ENCODE measurements at places on chromosomes 3 and 15.

DNA sequence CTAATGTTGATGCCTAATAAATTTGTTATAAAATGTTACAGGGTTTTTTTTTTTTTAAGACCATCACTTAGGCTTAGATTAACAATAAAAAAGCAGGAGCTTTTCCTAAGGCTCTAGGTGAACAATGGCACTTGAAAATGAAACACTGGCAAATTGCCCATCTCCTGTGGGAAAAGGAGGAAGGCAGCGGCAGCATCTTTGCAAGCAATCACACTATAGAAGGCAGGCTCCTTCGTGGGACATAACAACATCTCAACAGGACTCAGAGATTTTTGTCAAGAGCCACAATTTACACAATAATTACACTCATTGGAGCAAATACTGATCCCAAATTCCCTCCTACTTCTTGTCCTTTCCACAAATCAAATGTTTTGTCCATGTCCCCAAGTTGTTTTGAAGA, 646.7 kb downstream of the ROBO2 start:
- no peak for DNase-seq

DNA sequence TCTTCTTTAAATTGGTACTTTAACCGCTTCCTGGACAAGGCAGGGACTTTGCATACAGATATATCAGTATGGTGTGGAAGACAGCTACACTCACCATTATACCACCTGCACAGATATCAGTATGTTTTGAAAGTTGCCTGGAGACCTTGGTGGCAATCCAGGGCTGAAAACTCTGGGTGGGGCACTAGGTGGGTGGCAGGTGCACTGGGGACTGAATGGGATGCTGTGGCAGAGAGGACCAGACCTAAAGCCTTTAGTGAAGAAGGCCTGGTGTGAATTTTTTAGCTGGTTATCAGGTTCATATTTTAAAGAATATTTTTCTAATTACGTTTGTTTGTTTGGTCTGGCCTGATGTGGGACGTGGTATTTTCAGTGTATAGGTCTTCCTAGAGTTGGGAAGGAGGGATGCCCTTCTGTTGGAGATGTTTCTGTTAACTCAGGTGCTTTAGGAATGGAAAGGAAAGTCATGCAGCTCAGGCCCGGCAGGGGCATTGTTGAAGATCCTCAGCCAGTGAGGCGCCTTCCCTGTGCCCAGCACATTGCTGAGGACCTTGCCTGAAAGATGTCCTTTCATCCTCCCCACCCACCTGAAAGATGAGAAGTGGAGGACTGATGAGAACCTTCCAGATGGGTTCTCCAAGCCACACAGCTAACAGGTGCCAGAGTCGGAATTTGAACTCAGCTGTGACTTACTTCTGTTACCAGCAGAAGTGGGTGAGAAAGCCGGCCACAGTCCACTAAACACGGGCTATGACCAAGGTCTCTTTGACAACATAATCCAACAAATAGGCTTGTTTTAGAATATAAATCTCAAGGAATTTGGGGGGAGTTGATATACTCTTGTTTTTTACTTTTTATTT, 77.3 kb downstream of the APBA2 start:
- DNase-seq, result no peak

GRCh38 chr15:74626336-74626735, 10.7 kb downstream of the CLK3 start:
- DNase-seq, result no peak

DNA sequence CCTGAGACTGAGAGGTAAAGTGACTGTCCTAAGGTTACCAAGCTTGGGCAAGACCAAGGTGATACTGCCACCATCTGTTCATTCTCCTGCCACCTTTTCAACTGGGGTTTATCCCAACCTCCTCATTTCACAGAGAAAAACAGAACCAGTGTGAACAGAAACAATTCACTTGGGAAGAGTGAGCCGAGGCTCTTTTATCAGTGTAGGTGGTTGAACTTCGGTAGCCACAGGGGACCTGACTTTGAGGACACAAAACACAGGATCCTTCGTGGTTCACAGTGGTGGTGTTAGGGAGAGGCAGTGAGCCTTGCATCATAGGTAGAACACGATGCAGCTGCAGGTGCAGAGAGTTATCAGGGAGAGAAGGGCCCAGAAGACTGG, 72.8 kb upstream of the ICE2 start:
- DNase-seq, result no peak

DNA sequence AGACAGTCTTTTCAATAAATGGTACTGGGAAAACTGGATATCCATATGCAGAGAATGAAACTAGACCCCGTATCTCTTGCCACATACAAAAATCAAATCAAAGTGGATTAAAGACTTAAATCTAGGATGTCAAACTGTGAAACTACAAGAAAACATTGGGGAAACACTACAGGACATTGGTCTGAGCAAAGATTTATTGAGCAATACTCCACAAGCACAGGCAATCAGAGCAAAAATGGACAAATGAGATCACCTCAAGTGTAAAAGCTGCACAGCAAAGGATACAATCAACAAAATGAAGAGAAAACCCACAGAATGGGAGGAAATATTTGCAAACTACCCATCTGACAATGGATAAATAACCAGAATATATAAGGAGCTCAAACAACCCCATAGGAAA, 38.4 kb upstream of the MBNL1 start:
- no peak for DNase-seq

GRCh38 chr3:73415118-73415517, 209.6 kb downstream of the PDZRN3 start:
- no peak for DNase-seq

DNA sequence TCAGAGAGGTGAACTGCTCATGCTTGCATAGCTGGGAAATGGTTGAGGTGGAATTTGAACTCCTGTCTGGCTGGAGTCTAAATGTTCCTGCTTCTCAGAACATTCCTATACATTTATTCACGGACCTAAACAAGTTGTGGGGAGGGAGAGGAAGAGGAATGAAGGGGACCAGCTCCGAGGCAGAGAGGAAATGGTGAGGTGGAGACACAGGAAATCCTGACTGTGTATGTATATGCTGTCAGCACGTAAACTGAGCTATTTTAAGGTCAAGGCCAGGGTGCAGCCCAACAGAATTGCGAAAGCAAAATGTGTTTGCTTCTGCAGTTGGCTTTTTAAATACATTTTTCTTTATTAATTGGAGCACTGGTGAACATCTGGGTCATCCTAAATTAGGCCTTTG, 74.1 kb upstream of the POMGNT2 start:
- DNase-seq, result peak; percentile 79

DNA sequence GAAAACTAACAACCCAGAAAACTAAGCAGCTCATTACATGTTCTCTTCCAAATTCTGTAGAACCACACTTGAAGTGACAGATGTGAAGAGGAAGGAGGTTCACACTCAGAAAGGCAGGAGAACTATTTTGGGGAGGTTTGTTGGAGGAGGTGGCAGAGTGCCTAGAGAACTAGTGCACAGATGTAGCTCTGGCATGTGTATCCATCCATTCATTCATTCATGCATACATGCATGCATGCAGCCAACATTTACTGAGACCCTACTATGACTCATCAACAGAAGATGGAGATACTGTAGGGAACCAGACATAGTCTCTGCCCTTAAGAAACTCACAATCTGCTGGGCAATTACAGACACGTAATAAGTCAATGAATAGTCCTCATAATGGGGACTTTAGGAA, 116.7 kb downstream of the ERC2 start:
- no peak for DNase-seq

DNA sequence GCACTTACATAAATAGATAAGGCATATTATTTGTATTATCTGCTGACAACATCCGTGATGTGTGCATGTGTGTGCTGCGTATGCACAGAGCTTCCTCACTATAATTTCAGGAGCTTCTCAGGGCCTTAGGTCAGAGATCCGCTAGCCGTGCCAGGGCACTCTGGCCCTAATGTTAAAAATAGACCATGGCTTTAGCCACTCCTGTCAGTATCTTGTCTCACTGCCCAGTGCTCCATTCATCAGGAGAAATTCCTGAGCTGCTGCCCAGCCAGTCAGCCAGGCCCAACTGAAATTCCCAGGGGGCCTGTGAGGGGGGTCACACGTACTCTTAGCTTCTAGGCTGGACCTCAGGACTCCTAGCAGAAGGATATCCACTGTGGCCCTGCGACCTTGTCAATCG, 70.0 kb upstream of the ABHD2 start:
- DNase-seq, result peak; percentile 47

GRCh38 chr3:107959550-107960154, 131.2 kb downstream of the CD47 start:
- peak; percentile 28 for DNase-seq

DNA sequence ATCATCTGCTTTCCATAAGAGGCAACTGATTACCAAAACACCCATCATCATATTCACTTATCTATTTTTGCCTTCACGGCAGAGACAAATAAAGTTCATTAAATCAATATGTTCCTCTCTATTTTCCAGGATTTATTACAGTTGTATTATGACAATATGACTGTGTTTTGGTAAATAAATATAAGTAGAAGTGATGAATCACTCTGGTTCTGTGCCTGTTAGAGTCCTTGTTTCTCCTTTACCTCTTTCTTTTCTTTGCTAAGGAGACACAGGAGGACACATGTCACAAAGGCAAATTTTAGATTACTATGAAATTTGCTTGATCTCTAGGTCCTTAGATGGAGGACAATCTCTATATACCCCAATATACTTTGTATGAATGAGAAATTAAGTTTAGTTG, 152.6 kb upstream of the PLSCR5 start:
- no peak for DNase-seq

GRCh38 chr15:91944331-91944730, 90.8 kb downstream of the SLCO3A1 start:
- no peak for DNase-seq

- DNase-seq, result no peak
Observed at GRCh38 chr15:91946581-91947292, 93.2 kb downstream of the SLCO3A1 start.

GRCh38 chr3:95673215-95673614, 1141.2 kb upstream of the EPHA6 start:
- DNase-seq, result no peak

DNA sequence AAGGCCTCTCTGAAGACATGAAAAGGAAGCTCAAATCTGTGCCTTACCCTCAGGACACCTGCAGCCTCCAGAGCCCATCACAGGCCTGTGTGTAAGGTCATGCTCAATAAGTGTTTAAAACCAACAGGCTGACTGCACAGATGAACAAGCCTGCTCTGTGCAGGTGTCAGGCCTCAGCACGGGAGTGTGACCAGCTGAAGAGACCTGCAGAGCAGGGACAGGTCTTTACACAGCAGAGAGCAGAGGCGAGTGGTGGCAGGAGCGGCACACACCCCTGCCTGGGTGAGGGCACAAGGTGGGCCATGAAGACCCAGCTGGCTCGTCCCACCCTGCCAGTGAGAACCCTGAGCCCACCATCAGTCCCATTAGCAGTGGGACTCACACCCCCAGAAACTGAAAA, 56.9 kb downstream of the ROPN1B start:
- DNase-seq, result no peak

DNA sequence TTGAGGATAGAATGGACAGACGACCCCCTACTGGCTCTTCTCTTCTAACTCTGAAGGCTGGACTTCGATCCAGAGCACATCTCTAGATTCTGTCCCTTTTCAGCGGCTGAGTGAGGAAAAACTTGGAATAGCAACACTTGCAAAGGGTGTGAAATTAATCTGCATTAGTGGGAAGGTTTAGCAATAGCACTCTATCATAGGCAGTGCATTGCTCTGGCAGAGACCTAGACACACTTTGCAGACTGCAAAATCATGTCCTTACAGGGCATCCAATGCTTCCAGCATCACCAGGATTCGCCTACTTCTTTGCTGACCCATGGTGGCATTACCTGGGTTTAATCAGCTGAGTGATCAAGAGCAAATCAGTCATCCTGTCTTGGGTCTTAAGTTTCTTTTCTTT, 43.1 kb downstream of the DAPK2 start:
- DNase-seq, result no peak

DNA sequence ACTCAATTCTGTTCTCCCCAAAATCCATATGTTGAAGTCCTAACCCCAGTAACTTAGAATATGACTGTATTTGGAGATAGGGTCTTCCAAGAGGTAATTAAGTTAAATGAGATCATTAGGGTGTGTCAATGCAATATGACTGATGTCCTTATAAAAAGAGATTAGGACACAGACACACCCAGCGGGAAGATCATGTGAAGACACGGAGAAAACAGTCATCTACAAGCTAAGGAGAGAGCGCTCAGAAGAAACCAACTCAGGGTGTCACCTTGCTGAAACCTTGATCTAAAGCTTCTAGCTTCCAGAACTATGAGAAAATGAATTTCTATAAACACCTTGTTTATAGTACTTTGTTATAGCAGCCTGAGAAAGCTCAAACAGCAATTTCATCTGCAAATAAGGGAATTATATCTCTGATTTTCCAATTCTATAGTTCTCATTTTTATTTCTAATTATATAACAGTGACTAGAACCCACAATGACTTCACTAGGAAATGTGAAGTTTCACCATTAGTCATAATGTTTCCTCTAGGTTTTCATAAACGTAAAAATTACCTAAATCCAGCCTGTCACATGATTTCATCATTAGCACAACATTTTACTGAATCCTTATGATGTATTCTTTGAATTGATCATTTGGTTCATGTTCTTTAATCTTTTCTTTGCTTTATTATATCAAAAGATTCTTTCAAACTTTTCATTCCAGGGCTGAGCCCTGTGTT, 459.1 kb upstream of the MDFIC2 start:
- DNase-seq, result no peak

DNA sequence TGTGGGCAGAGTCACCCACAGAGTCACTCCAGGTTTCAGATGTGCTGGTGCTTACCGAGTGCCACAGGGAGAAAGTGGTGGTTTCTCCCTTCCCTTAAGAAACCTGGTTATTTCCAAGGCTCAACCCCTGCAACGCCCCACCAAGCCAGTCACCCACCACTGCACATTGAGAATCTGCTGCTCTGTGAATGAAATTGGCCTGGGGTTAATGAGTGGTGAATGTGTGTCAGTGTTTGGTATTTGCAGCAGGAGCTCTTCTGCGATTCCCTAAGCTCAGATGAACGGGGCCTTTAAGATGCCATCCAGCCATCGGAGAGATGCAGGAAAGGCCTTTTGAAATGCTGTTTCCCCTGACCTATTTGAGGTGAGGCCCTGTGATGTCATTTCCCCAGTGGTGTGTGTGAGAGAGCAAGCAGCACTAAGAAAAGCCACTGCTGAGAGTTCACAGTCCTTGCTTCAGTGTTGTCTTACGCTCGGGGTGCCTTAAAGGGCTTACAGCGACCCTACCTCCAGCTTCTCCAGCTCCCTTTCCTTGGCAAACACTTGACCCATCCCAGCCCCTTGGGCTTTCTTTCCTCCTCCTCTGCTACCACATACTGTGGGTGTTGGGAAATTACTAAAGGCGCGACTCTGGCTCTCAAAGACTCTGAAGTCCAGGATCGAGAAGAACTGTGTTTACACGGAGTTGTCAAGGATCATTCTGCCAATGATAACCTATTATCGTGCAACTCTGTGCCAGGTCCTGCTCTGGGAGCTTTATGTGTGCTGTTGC, 68.9 kb downstream of the SMAD3 start:
- no peak for DNase-seq

- no peak for DNase-seq
Observed at GRCh38 chr3:141415953-141416352, 47.6 kb downstream of the ZBTB38 start.

DNA sequence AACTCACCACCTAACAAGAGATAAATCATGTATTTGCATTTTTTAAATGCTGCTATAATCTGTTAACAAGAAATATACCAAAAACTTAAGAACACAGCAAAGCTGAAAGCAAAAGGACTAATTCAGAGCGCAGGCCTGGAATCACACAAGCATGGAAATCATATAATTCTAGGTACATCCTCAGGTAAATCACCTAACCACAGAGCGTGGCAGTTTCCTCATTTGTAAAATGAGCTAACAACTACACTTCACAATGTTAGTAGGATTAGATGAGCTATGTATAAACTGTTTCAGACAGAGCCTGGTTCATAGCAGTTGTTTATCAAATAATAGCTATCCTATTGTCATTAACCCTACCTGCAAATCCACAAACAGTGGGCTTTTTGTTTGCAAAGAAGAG, 146.4 kb downstream of the ERC2 start:
- DNase-seq, result no peak
